ENCODE measurements at places on chromosomes 6 and 20. TPM values are rescaled to one million over a fixed set of nuclear protein-coding genes. Genes with fewer than 3 reads are reported as not detected.
A peak's percentile ranks its signal among the peaks of the same experiment; 100 is the strongest.

- peak; percentile 64 for DNase-seq
Observed at GRCh38 chr6:166435574-166435973, 52.8 kb upstream of the MPC1 start.

DNA sequence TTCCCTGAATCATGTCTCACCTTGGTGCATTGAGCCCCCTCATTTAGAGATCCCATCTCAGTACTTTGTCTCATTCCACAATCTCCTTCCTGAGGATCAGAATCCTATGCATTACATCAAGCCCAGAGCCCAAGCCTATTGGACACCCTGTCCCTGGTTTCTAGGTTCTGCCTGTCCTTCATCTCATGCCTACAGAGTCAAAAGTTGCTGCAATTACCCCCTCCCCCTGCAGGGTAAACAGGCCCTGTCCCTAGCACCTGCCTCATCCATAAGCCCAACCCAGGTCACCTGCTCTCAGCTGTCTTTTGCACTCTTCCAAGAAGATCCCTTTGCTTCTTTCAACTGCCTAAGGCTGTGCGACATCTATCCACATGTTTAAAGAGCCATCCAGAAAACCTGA lies 93.9 kb downstream of the SPTLC3 start:
- no peak for DNase-seq

The MLN gene
- 2.6 TPM for polyA plus RNA-seq

The RBPJL gene
- 0.08 TPM for polyA plus RNA-seq

- no peak for DNase-seq
Observed at GRCh38 chr6:150930841-150931240, 65.3 kb downstream of the MTHFD1L start.

DNA sequence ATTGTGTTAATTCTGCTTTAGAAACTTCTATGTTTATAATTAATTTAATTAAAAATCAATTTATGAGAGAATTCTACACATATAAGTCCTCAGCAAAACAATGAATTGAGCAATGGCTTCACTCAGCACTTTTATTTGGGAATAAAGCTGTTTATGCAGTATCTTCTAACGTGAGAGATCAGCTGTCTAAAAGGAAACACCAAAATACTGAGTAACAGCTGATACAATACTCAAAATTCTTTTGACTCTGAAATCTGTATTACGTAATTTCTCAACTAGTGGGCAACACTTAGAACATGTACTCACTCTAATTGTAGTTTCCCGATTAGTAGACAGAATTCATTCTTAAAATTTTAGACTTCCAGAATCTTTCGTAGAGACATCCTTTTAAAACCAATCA lies 49.8 kb downstream of the MAP3K7 start:
- DNase-seq, result no peak

The OR2B6 gene
- polyA plus RNA-seq, result not detected

The SLC26A8 gene
- polyA plus RNA-seq, result not detected

DNA sequence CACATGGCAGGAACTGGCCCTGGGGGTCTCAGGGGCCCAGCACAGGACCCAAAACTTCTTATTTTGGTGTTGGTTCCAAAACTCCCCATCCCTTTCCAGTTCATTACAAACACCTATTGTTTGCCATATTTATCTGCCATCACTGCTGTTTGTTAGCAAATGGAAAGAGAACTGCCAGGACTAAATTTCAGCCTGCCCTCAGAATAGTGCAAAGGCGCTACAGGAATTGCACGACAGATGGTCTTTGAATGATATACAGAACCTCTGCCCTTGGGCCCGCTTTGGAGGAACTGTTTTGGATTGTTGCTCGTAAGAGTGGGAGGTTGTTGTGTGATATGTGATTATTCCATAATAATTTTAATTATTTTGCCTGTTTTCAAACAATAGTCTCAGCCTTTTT lies 199.0 kb upstream of the FBXL4 start:
- DNase-seq, result no peak

- no peak for DNase-seq
Observed at GRCh38 chr6:86154852-86155251, 512.2 kb upstream of the SYNCRIP start.

The SCAF8 gene
- 10.5 TPM for polyA plus RNA-seq

DNA sequence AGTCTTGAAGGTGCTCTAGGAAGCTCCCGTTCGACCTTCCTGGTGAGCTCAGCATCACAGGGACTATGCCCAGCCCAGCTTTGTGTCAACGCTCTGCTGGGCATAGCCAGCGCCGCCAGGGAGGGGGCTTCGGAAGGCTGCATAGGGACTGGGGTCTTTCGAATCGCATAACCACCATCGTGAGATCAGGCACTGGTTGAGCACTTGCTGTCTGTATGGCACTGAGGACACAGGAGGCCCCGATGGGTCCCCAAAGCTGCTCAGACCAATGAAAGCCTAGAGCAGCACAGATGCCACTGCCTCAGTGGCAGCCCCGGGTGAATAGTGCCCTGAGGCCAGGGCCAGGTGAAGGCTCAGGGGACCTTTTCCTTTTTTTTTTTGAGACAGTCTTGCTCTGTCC lies 96.7 kb downstream of the TAF4 start:
- no peak for DNase-seq

DNA sequence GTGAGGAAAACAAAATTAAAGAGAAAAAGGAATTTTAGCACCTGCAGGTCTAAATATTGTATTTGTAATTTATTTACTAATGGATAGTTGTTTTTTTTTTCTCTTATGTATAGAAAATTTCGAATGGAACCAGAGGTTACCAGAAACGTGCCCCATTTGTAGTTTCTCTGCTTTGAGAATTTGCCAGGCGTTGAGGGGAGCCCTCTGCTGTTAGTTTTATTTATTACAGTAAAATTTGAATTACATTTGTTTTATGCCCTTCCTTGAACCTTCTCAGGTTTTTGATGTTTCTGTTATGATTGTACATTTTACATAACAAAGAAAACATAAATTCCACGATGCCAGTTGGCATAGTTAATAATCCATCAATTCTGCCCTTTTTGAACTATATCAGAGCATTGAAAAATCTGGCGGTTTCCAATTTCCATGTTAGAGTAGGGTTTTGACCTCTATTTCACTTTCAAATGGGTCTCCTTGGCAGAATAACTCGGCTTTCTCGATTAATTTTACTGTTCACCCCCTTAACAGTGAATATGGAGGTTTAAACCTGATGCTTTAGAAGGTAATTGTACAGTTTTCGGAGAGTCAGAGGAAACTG lies 35.1 kb upstream of the RFPL4B start:
- DNase-seq, result no peak

DNA sequence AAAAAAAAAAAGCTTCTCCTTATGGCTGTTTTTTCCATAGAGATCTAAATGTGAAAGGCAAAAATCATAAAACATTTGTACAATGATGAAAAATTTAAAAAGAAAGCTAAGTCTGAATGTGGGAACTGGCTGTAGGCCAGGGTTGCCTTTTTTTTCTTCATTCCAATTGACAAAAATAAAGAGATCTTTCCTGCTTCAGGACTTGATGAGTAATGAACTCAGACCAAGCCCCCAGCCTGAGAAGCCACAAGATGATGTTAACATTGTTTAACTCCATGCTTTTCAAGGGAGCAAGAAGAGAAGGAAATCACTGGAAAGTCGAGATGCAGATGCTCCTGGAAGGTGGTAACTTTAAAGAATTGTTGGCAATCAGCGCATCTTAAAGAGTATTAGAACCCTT lies 41.4 kb downstream of the TRMT6 start:
- no peak for DNase-seq

DNA sequence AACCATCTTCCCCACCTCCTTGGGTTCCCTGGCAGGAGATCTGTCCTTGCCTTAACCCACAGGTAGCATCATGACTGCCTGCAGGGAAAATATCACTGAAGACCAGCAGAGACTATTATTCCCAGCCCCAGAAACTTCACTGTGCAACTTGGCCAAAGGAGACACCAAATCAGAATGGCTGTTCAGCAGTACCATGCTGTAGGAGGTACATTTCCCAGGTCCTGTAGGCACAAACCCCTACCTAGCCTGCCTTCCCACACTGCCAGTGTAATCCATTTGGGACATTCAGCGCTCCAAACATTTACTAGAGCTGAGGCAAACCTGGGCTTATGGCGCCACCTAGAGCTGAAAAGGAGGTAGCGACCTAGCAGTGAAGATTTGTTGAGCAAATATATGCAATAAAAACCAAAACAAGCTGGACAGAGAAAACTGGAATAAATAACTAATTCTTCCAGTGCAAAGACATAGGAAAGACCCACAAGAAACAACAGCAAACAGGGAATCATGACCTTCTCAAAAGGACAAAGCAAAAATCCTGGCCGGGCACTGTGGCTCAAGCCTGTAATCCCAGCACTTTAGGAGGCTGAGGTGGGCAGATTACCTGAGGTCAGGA lies 60.3 kb downstream of the VTA1 start:
- peak; percentile 55 for DNase-seq

DNA sequence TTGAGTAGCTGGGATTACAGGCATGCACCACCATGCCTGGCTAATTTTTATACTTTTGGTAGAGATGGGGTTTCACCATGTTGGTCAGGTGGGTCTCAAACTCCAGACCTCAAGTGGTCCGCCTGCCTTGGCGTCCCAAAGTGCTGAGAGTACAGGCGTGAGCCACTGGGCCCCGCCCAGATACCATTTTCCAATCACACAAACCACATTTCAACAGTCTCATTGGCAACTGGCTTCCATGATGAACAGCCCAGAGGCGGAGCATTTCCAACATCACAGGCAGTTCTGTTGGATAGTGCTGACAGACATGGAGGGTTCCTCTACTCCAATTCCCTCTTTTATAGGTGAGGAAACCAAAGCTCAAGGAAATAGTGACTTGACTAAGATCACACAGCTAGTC lies 43.9 kb upstream of the PLCB4 start:
- no peak for DNase-seq

The MRS2 gene
- 9.8 TPM for polyA plus RNA-seq

The PROKR2 gene
- not detected for polyA plus RNA-seq

The CBFA2T2 gene
- 2.1 TPM for polyA plus RNA-seq

Measured in aorta (tissue), 5 donors.